Upper lobe of right lung (tissue), 1 donor: ENCODE measurements at places on chromosomes 2 and 18. TPM values are rescaled to one million over a fixed set of nuclear protein-coding genes. Genes with fewer than 3 reads are reported as not detected.
A peak's percentile ranks its signal among the peaks of the same experiment; 100 is the strongest.

- H3K27ac ChIP-seq, result no peak overlapping the region
- peaks cover 11% of the 10 kb centered on the region for H3K4me1 ChIP-seq
- DNase-seq, result no peak
- no peak overlapping the region for H3K4me3 ChIP-seq
- H3K36me3 ChIP-seq, result no peaks in the 10 kb centered on the region
Measured at GRCh38 chr2:235232449-235233433, 261.1 kb upstream of the AGAP1 start.

GRCh38 chr18:57586251-57587049, at the start of gene FECH:
TSS of gene FECH (minus strand) at chr18:57586702. CDS start at chr18:57586620, 82 bp downstream.
- H3K4me3 ChIP-seq, result peak within 1 kb of the TSS; percentile 71
- peaks cover 14% of the 10 kb centered on the region for H3K4me1 ChIP-seq
- peak; percentile 93 for DNase-seq
- no peaks in the 10 kb centered on the region for H3K36me3 ChIP-seq

DNA sequence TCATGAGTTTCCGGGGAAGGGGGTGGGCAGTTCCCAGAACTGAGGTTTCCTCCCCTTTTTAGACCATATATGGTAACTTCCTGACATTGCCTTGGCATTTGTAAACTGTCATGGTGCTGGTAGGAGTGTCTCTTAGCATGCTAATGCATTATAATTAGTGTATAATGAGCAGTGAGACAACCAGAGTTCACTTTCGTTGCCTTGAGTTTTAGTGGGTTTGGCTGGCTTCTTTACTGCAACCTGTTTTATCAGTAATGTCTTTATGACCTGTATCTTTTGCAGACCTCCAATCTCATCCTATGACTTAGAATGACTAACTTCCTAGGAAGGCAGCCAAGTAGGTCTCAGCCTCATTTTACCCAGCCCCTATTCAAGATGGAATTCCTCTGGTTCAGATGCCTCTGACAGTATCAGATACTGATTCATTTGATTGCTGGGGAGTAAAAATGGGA, 447.3 kb downstream of the XIRP2 start:
- H3K27ac ChIP-seq, result no peak overlapping the region
- no peaks in the 10 kb centered on the region for H3K27me3 ChIP-seq
- H3K4me1 ChIP-seq, result no peaks in the 10 kb centered on the region
- no peak for DNase-seq
- no peak overlapping the region for H3K4me3 ChIP-seq

DNA sequence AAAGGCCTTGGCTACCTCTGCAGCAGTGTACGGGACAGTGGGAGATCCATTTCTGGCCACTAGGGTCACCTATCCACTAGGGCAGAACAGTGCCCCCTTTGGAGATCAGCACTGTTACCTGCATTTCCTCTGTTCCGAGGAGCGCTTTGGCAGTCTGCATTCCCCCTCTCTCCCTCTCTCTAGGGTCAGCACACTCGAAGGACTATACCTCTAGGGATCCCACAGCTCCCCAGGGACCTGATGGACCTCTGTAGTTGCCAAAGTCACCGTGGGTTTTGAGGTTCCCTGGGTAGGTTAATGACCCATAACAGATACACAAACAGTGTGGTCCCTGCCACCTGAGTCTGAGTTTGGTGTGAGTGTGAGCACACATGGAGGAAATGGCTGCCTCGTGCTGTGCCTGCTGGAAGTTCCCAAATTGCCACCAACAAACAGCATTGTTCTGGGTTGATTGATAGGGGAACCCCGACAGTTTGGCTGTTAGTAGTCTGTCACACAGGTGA, 99.8 kb upstream of the VWC2L start:
- no peaks in the 10 kb centered on the region for H3K4me1 ChIP-seq
- no peaks in the 10 kb centered on the region for H3K36me3 ChIP-seq
- H3K27ac ChIP-seq, result no peak overlapping the region
- no peak for DNase-seq
- H3K4me3 ChIP-seq, result no peak overlapping the region
- no peaks in the 10 kb centered on the region for H3K27me3 ChIP-seq

DNA sequence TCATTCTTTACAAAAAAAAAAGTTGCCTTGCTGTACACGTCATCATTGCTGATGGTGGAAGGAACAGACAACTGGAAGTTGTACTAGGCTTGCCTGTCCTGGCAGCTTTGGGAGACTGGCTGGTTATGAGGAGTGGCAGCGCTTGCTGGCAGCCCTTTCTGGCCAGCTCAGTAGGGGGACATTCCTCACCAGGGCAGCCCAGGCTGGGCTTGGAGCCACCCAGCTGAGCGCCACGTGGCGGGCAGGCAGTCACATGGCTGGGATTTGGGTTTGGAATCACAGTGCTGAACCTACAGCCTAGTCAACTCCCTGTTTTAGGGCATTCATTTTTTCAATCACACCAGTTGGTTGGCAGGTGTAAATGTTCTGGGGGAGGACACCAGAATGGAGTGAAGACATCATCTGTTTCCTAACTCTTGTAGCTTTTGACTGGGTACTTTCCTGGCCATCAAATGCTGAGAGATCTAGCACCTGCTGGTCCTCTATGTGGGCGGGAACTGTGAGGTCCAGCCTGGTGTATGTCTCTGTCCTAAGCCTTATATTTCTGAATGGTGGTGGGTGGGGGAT, 139.3 kb downstream of the SETBP1 start:
- no peak for DNase-seq
- no peak overlapping the region for H3K27ac ChIP-seq
- H3K4me3 ChIP-seq, result no peak overlapping the region
- no peaks in the 10 kb centered on the region for H3K4me1 ChIP-seq
- H3K27me3 ChIP-seq, result no peaks in the 10 kb centered on the region
- H3K36me3 ChIP-seq, result no peaks in the 10 kb centered on the region

DNA sequence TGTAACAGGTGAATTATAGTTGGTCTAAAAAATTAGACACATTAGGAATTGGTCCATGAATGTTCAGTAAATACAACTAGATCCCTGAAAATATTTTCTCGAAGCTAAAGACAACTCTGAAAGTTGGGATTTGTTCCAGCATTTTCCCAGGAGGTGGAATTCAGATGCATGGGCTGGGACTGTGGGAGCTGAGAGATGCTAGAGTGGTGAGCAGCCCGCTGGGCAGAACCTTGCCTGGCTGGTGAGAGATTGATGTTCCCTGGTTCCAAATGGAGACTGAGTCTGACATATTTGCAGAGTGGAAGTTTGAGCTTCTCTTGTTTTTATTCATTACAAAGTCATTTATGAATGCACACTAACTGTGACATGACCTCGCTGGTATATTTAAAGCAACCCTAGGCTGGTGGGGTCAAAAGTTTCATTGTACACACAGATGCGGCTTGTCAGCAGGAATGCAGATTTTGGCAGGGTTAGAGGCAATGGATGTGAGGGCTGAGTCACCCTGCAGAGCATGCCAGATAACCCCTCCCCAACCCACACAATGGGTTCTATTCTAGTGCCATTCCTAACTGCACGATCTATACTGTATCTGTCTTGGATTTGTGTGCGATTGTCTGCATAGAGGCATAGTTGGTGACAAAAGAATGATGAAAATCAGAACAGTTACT, 23.5 kb upstream of the TMEM178A start:
- no peak overlapping the region for H3K4me3 ChIP-seq
- H3K27me3 ChIP-seq, result no peaks in the 10 kb centered on the region

DNA sequence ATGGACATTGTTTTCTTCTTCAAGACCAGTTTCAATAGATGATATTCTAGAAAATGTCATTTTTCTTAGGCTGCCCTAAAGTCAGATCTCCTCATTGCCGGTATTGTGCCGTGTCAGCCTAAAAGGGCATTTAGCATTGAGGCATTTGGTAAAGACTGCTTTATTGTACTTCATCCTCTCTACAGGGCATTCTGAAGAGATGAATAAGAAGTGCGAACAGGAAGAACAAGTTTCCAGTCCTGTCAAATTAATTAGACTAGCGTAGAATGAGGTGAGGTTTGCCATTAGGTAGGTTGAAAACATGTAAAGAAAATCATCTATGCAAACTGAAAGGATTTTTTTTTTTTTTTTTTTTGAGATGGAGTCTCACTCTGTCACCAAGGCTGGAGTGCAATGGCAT, 60.6 kb downstream of the ETAA1 start:
- DNase-seq, result no peak
- H3K36me3 ChIP-seq, result no peaks in the 10 kb centered on the region
- no peak overlapping the region for H3K4me3 ChIP-seq
- H3K4me1 ChIP-seq, result no peaks in the 10 kb centered on the region
- H3K27ac ChIP-seq, result no peak overlapping the region

- H3K36me3 ChIP-seq, result no peaks in the 10 kb centered on the region
- DNase-seq, result no peak
- no peak overlapping the region for H3K27ac ChIP-seq
Measured at GRCh38 chr2:145807968-145808367, 1288.0 kb upstream of the ZEB2 start.

DNA sequence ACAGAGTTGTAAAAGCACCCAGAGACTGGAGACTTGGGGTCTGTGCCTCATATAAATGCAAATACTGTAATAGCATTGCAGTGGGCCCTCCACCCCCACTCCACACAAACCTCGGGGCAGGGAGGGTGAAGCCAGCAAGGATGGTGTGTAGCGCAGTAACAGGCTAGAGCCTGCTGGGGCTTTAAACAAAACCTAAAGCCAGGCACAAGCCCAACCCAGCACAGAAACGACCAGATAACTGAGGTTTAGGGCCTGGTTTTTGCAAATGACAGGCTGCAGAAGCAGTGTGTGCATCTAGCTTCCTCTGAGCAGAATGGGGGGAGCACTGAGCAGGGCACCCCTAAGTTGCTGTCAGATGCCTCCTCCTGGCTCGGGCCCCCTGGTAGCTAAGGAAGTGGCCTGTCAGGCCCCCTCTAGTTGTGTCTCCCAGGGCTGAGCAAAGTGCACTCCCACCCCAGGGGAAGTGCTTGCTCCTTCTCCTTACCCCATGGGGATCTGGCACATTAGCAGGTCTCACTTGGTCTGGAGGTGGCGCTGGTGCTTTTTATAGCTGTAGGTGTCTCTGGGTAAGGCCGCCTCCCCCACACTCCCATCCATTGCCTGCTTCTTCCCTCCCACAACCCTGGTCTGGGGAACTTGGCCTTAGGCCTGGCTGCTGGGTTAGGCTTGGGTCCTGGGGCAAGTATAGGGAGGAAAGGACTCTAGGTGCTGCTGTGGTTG, 135.1 kb downstream of the CELF4 start:
- no peaks in the 10 kb centered on the region for H3K27me3 ChIP-seq
- H3K27ac ChIP-seq, result no peak overlapping the region
- H3K4me3 ChIP-seq, result no peak overlapping the region
- no peaks in the 10 kb centered on the region for H3K36me3 ChIP-seq
- no peaks in the 10 kb centered on the region for H3K4me1 ChIP-seq

GRCh38 chr2:23587341-23587880, 202.4 kb downstream of the KLHL29 start:
- no peak overlapping the region for H3K4me3 ChIP-seq
- no peaks in the 10 kb centered on the region for H3K36me3 ChIP-seq
- H3K4me1 ChIP-seq, result no peaks in the 10 kb centered on the region
- H3K27ac ChIP-seq, result no peak overlapping the region

DNA sequence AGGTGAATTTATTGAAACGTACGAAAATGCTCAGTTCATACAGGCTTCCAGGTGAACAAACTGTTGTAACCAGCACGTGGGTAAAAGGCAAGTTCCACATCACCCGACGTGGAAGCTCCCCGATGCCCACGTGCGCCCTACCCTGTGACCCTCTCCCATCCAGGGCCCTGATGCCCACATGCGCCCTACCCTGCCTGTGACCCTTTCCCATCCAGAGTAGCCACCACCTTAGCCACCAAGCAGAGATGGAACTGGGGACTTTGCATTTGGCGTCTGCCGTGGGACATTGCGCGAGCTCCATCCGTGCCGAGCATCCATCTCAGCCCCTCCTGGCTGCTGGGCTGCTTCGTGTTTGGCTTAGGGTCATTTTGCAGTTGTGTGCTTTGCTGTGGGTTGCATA, 37.5 kb downstream of the ANO7 start:
- no peak overlapping the region for H3K27ac ChIP-seq
- peaks cover 54% of the 10 kb centered on the region for H3K36me3 ChIP-seq
- no peak overlapping the region for H3K4me3 ChIP-seq
- DNase-seq, result no peak
- H3K27me3 ChIP-seq, result no peaks in the 10 kb centered on the region

DNA sequence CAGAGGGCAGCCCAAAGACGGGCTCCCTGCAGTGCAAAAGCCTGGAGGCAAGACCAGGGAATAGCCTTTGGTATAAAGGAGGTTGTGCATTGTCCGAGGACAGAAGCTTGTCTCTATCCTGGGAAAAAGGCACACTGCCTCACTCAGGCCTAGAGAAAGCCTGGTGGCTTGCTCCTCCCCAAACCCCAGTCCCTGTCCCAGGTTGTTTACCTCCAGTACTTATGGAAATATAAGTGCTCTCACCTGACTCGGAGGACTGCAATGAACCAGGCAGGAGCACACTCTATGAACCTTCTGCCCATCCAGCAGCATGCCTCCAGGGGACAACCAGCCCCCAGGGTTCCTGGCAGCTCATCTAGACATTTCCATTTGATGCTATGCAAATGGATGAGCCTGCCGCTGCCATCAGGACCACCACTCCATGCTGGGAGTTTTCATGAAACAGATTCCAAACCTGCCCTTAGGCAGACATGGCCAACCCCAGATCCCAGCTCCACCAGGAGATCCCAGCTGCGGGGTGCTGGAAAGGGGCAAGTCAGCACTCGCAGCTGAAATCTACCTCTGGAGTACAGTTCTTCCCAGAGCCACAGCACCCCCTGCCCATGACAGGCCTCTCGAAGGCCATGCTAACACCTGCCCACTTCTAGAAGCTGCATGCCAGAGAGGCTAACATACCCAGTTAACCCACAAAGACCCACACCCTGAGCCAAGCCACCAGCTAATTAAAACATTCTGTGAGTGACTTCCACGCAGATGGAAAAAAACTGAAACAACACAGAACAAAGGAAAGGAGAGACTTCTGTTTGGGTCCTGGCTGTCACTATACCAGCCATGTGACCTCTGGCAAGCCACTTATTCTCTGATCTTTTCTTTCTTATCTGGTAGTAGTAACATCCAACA, 101.7 kb downstream of the TTC32 start:
- no peak for DNase-seq
- no peaks in the 10 kb centered on the region for H3K4me1 ChIP-seq

- no peak overlapping the region for H3K27ac ChIP-seq
- H3K4me3 ChIP-seq, result no peak overlapping the region
- H3K27me3 ChIP-seq, result peaks cover 24% of the 10 kb centered on the region
- no peak for DNase-seq
Measured at GRCh38 chr2:129975016-129975774, 4.3 kb upstream of the RAB6C start.

- DNase-seq, result no peak
- H3K27ac ChIP-seq, result no peak overlapping the region
- no peaks in the 10 kb centered on the region for H3K27me3 ChIP-seq
- H3K36me3 ChIP-seq, result no peaks in the 10 kb centered on the region
- H3K4me3 ChIP-seq, result no peak overlapping the region
- peaks cover 51% of the 10 kb centered on the region for H3K4me1 ChIP-seq
Measured at GRCh38 chr2:36361396-36361795, 5.8 kb downstream of the CRIM1 start.

Gene FHOD3
- total RNA-seq, result 1.9 TPM

Gene DCC
- 7.1 TPM for total RNA-seq

Gene AGXT
- not detected for total RNA-seq

Gene CYP20A1
- total RNA-seq, result 35.0 TPM

Gene ZFAND2B
- total RNA-seq, result 41.2 TPM
